GM12891 (cell line): ENCODE measurements at places on chromosomes 11 and 22.

GRCh38 chr22:17158568-17159503, at the start of gene HDHD5:
Gene HDHD5, minus strand, starts transcription at chr22:17159277. Its CDS starts 26 bp downstream, at chr22:17159251.
- peak; percentile 88 for DNase-seq

DNA sequence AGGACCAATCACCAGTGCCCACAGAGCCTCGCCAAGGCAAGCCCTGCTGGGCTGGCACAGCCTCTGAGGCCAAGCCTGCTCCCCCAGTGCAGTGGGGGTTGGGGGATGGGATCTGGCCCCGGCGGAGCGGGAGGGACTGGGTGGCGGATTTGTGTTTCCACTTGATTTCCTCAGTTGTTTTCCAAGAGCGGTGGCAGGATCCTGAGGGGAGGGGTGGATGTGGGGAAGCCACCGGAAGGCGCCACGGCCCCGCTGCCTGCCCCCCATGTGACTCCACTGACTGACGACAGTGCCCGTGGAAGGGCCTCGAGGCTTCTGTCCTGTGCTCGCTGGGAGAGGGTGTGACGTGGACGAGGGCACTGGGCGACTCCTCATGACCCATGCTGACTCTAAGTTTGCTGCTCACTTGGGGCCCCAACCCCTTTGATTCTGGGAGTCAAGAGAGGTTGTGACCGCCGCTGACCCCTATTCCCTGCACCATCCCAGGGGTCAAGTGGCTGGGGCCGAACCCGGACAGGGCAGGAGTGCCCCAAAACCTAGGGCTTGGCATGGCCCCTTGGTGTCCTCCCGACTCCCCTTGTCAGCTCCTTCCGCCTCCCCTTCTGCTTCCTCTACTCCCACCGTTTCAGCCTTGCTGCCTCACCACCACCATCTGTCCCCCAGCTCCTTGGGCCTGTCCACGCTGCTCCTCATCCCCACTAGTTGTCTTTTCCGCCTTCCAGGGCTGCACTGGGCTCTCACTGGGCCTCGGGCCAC, 23.5 kb upstream of the PICK1 start:
- DNase-seq = no peak

- no peak for DNase-seq
Measured at GRCh38 chr11:71186806-71187205, 65.6 kb downstream of the SHANK2 start.

DNA sequence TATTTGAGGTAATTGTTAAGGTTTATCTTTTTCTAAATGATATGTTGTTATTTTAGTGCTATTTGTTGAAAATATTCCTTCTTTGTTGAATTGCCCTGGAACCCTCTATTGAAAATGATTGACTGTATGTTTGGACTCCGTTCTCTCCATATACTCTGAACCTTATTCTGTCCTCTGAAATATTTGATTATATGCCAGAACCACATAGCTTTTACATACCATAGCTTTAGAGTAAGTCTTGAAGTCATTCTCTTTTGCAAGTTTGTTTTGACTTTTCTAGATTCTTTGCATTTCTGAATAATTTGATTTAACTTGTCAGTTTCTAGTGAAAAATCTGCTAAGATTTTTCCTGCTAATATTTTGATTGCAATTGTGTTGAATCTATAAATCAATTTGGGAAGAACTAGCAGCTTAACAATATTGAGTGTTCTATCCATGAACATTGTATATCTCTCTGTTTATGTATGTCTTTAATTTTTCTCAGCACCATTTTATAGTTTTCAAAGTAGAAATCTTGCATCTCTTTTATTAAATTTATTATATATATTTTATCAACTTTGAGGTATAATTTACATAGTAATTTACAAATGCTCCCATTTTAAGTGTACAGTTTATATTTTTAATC, 51.7 kb upstream of the PITPNB start:
- no peak for DNase-seq

GRCh38 chr11:76902121-76903014, 41.6 kb downstream of the ACER3 start:
- no peak for DNase-seq

DNA sequence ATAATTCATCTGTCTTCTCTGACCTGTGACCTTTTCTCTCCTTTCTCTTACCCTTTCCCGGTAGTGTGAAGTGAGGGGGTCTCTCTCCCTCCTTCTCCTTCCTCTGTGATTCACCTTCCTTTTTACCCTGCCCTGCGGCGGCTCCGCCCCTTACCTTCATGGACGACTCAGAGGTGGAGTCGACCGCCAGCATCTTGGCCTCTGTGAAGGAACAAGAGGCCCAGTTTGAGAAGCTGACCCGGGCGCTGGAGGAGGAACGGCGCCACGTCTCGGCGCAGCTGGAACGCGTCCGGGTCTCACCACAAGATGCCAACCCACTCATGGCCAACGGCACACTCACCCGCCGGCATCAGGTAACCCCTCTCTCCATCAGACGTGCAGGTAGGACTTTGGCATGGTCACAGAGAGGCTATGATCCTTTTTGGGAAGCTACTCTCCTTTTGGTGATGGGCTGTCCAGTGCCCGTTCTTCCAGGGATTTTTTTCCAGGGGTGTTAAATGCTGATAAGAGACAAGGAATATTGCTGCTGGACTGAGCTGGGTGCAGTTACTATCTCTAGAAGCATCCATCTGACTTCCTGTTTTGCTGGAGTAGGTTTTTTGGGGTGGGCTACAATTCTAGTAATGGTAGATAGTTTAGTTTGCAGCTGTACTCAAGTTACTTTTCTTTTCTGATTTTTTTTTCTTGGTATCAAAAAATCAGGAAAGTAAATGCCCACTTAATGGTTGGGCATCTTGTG, 29.9 kb downstream of the CTNND1 start:
- no peak for DNase-seq

- peak; percentile 12 for DNase-seq
Measured at GRCh38 chr22:33579448-33580093, 340.7 kb downstream of the LARGE1 start.

DNA sequence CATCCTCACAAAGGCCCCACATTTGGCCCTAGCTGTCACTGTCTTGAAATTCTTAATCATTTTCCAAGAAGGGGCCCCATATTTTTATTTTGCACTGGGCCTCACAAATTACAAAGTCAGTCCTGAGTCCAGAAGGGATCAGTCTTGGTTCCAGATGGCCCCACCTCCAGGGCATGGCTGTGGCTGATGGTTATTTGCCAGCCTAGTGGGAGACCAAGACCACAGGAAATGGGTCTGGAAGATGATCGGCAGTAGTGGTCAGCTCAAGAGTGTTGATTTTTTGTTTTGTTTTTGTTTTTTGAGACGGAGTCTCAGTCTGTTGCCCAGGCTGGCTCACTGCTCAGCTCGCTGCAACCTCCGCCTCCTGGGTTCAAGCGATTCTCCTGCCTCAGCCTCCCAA, 47.1 kb upstream of the EMID1 start:
- DNase-seq = no peak

DNA sequence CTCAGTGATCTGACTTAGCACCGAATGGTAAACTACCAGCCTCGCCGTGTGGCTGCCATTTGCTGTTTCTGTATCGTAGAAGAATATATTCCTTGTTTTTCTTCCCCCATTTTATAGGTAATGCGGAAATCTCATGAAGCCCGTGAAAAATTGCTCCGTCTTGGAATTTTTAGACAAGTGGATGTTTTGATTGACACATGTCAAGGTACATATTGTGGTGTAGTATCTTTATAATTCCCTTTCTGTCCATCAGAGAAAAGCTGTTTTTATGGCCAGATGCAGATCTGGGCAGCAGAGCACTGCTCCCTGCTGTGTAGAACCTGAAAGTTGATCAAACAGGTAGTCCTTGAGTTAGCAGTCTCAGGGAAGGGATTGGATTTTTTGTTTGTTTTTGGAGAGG, 13.4 kb downstream of the SAMM50 start:
- DNase-seq = no peak

DNA sequence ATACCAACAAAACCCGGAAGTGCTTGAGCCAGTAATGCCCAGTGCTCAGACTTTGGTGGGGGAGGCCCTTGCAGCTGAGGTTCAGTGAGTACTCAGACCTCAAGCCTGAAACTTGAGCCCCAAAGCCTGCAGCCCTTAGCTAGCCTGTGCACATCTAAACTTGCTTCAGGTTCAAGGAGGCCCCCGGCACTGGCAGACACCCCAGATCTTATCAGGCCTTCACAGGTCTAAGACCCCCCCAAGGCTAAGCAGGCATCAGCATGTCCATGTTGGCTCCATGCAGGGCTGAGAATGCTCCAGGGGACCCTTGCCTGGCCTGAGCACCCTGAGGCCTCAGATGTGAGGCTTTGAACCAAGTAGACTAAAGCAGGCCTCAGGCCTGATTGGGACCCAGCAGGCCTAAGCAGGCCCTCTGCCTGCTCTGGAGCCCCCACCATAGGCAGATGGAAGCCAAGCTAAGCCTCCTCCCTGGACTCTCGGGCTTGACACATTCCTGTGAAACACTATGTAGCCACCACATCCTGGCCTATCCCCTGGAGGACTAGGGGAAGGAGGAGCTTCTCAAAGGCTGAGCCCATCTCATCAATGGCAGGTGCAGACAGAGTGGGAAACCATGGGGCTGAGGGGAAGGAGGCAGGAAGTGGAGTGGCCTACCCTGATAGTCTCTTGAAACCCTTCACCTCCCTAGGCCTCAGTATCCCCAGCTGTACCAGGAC, 1.2 kb upstream of the CASTOR1 start:
- no peak for DNase-seq

DNA sequence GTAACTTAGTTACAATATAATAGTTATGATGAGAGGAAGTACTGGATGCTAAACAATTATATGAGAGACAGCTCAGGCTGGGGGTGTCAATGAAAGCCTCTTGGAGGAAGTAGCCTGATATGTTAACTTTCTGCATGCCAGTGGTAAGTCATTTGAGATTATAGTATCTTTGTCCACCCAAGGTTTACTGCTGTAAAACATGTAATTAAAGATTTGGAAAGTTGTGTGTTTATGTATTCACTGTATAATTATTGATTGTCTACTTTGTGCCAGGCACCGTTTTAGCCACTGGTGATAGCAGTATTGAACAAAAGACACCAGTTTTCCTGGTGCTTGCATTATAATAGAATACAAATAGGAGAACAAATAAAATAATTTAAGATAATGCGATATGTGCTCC, 624 bp upstream of the DNAJB7 start:
- no peak for DNase-seq

DNA sequence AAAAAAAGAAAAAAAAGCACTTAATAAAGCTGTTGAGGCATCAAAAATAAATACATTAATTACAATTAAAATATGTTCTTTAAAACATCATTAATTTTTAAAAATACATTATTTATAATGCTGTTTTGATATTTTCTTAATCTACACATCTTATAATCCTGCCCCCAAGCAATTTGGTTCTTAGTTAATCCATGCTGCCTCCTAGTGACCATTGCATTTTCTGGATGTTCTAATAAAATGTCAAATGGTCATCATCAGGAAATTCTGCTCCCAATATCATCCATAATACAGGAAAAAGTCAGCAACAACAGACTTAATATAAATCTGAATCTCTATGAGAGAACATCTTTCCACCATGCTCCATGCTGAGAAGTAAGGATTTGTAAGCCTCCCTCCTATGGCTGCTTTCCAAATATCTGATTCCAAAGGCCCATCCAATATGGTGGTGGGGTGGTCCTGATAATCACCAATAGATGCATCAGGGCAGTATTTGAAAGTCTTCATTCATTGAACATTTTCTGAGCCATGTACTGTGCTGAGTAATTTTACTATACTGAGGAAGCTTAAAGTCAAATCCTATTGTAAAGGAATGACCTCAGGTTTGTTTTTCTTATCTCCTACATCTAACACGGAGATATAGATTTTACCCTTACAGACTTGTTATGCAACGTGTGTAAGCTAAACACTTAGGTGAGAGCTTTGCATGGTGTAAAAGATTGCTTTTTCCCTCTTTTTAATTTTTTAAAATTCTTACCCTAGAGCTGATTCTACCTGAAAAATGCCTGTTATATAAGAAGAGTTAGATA, 124.7 kb upstream of the BMAL1 start:
- no peak for DNase-seq

DNA sequence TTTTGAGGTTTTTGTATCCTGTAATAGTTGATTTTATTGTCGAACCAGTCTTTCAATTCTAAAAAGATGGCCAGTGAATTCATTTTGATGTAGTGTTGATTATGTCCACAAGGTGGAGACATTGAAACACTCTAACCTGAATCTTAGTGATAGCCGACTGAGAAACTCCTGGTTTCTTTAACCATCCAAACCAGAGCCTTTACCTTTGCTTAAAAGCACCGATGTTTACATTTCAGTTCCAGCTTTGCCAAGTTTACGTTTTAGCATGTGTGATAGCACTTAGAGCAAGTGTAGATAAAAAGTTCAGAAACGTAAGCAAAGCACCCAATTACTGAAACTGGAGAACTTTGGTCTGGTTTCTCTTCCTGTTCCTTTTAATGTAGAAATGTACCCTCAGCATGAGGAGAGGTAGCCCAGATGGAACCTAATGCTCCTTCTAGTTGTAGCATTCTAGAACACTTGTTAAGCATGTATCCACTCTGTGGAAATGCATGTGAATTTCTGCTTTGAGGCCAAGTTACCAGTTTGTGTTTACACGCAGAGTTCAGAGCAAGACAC, 208.6 kb downstream of the DBX1 start:
- DNase-seq = peak; percentile 20

DNA sequence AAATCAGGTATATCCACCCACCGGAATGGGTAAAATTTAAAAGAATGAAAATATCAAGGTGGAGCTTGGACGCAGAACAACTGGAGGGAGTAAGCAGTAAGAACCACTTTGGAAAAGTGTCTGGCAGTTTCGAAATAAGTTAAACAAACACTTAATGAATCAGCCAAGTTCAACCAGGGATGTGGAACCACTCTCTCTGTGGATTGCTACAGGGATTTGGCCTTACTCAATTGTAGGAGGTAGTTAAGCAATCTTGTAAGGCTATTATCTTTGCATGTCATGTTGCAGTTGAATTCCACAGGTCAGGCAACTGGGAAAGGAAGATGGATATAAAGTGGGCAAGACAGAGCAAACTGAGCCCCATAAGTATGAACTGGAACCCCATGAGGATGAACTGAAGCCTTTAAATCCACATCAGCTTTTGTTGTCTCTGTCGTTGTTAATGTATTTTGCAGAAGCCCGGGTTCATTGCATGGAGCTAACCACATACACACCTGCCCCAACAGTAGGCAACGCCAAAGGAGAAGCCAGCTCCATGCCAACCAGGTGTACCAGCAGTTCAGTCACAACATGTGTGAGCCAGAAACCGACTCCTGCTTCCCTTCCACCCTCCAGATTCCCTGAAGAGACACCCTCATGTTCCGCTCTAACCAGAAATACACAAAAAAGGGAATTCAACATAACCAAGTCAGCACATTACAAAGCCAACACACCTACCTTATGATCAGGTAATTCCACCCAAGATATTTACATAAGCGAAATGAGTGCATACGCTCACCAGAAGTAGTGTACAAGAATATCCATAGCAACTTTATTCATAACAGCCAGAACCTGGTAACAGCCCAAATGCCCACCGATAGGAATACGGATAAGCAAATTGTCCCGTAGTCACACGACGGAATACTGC, 8.0 kb upstream of the SLC43A3 start:
- no peak for DNase-seq
